CD4-positive, alpha-beta memory T cell (primary cell): ENCODE measurements at places on chromosomes 5 and 9.

DNA sequence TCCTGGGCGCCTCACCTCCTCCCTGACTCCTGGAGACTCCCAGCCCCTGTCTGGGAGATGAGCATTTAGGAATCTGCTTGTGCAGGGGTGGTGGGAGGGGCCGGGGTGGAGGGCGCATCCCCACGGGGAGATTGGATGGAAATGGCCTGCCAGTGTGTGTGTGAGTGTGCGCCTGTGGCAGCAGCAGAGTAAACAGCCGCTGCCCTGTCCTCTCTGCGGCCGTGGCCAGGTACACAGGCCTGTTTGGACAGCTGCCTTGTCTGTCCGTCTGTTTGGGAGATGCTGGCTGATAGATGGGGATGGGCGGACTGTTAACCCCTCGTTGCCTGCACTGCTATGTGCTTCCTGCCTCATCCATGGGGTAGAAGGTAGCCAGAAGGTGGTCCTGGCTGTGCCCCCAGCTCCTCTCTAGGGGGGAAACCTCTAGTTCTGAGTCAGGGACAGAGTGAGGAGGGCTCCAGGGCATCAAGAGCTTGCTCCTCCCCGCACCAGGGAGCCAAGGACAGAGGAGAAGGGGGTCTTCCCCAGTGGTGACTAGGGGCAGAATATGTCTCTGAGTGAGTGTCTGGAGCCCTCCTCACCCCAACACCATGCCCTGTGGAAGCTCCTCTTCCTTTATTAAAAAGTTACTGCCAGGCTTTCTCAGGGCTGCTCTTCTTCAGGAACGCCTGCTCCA lies 60.1 kb downstream of the LMX1B start:
- no peak for DNase-seq

- no peak for DNase-seq
Observed at GRCh38 chr9:120846906-120847305, 4.2 kb upstream of the PSMD5 start.

- no peak for DNase-seq
Observed at GRCh38 chr5:10621832-10622231, 58.0 kb downstream of the ANKRD33B start.

DNA sequence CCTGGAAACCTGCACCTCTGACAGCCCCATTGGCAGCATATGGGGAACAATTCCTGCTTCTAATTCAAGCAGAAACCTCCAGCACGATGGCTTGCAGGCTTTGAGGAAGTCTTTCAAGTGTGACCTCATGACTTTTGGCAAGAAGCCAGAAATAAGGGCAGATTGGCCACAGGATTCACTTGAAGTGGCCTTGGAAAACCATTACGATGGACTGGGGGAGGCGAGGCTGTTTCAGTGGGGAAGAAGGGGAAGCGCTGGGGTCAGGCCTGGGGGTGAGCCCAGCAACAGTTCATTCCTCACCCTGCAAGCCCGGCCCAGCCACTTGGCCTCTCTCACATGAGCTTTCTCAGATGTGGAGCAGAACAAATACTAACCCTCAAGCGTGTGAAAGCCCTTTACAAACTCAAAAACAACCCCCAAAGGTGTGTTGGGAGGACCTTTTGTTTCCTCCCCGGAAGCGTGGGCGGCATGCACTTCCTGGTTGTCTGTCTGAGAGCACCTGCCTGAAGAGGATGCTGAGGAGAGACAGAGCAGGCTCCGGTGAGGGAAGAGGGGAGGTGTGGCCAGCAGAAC lies 26.9 kb upstream of the EEIG1 start:
- DNase-seq, result peak; percentile 94

GRCh38 chr5:104952876-104953275 lies 1390.3 kb upstream of the NUDT12 start:
- no peak for DNase-seq

DNA sequence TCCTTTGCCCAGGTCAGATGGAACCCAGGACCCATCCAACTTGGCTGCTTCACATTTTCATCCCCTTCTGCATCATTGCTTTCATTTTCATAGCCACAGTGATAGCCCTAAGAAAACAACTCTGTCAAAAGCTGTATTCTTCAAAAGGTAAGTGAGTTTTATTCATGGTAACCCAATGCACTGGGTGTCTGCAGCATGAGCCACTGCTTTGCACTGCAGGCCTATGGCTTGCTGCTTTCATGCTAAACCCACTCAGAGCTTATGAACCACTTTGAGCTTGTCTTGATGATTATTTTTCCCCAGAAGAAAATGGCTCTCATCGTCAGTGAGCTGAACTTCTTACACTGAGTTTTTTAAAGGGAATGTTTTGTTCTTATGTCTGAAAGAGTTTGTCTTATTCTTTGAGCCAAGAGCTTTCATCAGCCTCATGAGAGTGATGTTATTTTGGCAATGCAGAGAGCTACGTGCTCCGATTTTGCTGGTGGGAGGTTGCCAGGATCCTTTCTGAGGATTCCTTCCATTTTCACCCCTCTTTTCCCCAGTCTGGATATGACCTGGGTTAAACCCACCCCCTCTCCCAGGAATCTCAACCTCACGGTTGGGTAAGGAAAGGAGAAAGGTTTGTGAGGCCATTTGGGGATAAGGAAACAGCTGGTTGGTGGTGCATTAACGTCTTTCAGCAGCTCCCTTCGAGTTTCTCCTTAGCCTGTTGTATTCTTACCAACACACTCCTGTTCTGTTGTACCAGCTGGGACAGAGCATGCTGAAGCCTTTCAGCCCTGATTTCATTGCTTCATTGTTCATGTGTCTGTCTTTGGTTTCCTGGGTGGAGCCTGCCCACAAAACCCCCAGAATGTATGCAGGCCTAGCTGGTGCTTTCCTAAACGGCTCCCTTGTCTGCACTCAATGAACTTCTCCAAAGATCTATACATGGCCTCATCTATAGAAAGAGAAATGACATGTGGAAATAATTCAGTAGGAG lies 47.6 kb downstream of the PDCD1LG2 start:
- peak; percentile 61 for DNase-seq

- no peak for DNase-seq
Observed at GRCh38 chr9:109072133-109072692, 47.5 kb downstream of the TMEM245 start.

DNA sequence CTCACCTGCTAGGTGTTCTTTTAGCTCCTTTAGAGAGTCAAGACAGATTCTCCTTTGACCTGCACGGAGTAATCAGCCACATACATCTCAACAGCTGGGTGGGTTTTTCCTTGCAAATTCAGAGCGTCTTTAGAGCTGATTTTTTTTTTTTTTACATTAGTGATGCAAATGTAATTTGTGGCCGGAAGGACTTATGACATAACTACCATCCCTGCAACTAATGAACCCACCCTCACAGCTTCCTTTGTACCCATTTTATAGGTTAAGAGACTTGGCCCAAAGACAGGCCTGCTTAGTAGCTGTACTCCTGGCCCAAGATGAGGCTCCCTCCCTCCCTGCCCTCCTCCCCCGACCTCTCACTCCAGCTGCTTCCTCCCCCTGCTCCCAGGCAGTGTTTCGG lies 69.9 kb upstream of the NIPAL4 start:
- peak; percentile 39 for DNase-seq

DNA sequence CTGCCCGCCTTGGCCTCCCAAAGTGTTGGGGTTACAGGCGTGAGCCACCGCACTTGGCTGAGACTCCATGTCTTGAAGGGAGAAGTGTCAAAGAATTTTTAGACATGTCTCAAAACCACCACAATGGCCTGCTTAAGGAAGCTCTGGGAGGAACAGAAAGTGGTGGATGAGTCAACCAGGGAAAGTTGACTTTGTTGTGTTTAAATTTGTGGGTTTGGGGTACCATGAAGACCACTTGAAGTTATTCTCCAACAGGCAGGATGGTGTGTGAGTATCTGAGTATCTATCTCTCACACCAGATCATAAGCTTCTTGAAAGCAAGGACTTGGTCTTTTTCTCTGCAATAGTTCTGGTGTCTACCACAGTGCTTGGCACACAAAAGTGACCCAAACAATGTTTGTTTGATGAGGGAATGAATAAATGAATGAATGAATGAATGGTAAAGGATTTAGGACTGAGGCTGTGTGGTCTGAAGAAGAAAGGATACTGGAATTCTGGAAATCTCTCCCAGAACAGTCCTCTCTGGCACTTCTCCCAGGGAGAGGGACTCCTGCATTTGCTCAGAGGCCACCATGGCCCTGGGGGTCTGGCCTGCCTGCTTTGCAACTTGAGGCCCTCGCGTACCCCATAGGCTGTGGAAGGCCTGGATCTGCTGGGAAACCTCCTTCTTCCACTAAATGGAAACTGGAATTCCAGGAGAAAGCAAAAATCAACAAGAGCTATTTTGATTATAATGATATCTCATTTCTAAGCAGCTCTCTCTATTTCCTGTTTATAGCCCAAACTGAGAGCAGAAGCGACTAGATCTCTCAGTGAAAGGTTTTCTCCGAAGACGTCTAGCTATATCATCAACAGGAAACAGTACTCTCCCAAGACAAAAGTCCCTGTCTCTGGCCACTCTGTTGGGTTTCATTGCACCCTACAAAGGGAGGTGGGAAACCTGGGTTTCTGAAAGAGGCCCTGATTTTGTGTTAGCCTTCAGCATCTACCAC lies 187.9 kb downstream of the PALM2AKAP2 start:
- peak; percentile 21 for DNase-seq

DNA sequence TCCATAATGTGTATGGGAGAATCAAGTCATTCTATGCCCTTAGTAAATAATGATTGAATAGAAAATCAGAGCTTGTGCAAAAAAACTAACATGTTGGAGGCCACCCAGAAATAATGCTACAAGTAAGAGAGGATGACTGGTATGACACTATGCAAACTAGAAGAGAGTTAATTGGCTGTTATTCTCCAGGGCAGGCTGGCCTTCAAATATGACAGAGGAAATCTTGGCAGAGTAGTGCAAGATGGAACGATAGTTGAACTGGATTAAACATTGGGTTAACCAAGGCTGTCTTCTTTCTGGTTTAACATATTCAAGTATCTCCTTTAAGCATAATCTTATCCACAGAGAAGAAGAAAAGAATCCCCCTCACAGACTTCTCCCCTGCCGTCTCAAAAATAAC lies 196.1 kb downstream of the MPDZ start:
- no peak for DNase-seq
